ENCODE measurements at places on chromosomes 16 and 17. TPM values are rescaled to one million over a fixed set of nuclear protein-coding genes. Genes with fewer than 3 reads are reported as not detected.

ZKSCAN2 gene
- 4.7 TPM for total RNA-seq

AARS1 gene
- 69.8 TPM for total RNA-seq

DNA sequence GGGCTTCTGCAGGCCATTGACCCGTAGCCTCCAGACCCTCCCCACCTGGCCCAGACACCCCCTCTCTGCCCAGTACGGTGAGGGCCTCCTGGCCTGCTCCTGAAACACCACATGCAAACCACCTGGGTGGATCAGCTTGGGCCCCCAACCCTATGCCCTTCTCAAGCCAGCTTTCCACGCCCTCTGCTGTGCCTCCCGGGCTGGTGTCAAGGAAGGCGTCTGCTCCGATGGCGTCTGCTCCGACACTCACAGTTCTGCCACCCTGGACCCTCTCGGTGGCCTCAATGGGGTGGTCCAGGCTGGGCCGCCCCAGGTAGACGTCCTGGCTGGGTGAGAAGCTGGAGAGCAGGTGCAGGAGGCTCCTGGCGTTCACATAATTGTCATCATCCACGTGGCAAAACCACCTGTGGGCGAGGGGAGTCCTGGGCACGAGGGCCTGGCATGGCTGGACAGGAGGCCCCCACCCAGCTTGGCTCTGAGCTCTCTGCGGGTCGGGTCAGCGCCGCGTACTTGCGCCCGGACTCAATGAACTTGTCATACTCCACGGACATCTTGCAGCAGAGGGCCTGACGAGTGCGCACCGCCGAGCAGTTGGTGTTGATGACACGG is 1.4 kb downstream of the RFNG start:
- H3K36me3 ChIP-seq: peaks cover 65% of the 10 kb centered on the region
- H3K27ac ChIP-seq: peak overlapping the region; percentile 74
- peaks cover 16% of the 10 kb centered on the region for H3K4me1 ChIP-seq
- H3K27me3 ChIP-seq: no peaks in the 10 kb centered on the region

DNA sequence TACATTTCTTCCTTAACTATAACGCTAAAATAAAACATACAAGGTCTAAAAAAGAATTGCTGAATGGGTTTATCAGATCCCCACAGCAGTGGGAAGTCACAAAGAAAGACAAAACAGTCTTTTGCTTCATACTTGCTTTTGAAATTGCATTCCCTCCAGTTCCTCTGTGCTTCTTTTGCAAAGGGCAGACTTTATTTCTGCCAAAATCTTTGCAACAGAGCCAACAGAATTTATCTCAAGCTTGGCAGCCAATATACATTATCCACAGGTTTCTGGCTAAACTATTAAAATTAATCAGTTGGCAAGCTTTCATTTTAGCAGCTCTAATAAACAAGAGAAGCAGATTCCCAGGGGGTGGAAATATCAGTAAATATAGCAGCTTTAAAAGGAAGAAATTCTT is 378.9 kb upstream of the CA10 start:
- H3K36me3 ChIP-seq: no peaks in the 10 kb centered on the region
- H3K4me3 ChIP-seq: no peak overlapping the region
- H3K4me1 ChIP-seq: no peaks in the 10 kb centered on the region
- DNase-seq: no peak

DNA sequence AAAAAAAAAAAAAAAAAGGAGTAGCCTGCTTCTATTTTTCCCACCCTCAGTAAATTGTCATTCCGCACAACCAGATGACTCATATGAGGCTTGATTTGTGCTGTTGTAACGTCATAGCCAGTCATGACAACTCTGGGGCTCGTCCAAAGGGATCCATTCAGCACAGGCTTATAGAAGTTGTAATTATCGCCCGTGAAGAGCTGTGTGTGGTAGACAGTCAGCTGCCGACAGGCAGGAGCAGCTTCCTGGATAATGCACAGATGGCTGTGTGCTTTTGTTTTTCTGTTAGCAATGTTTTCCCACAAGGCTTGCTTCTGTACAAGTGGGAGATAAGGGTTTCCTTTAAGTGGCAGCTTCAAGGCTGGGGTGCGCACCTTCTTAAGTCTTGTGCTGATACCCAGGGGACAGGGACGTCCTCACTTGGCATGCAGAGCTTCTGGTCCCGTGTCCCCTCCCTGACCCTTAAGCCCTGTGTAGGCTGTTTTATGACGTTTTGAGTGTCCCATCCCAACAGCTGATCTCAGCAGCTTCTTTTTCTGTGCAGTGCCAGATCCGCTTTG is 26.0 kb downstream of the SNX29 start:
- H3K4me3 ChIP-seq: no peak overlapping the region
- no peaks in the 10 kb centered on the region for H3K27me3 ChIP-seq
- no peak for DNase-seq

- H3K4me1 ChIP-seq: no peaks in the 10 kb centered on the region
- DNase-seq: no peak
- no peak overlapping the region for H3K27ac ChIP-seq
- H3K4me3 ChIP-seq: no peak overlapping the region
- no peaks in the 10 kb centered on the region for H3K27me3 ChIP-seq
- H3K36me3 ChIP-seq: no peaks in the 10 kb centered on the region
Observed at GRCh38 chr17:70767102-70767701, 597.9 kb downstream of the KCNJ2 start.
